Right ventricle myocardium superior (tissue), 1 donor: ENCODE measurements at places on chromosomes 3 and 15.

DNA sequence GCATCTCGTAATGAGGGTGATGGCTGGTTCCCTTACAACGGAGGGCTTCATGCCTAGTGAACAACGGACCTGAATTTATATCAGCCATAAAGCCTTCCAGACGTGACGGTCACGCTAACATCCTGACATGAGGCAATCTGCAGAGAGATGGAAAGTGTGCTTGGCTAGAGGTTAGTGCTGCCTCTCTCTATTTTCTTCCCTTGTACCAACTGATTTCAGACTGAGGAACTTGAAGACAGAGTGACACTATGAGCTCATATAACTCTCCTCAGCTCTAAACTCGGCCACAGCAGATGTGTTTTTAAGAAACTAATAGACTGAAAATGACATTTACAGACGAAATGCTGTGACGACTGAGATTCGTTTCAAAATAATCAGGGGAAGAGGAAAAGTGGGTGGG is 122.4 kb downstream of the XXYLT1 start:
- no peak for DNase-seq

GRCh38 chr3:111761309-111761795 is 97.7 kb upstream of the PHLDB2 start:
- DNase-seq, result no peak

GRCh38 chr3:44970926-44971490 is 5.0 kb downstream of the ZDHHC3 start:
- no peak for DNase-seq

DNA sequence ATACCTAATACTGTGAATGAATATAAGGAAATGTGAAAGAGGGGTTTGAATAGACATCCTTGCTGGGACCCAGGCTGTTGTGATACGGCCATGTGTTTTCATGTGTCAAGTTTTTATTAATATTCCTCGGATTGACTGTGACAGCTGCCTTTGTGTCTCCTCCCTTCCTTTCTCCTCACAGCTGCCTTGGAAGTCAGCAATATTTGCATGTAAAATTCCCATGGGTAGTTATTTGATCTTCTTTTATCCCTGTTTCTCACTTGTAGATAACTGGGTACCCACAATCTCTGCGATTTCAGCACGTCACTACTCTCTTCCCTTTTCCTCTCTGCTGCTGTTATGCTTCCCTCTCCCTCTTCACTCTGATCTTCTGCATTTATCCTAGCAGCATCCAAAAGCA is 9.4 kb downstream of the GPR156 start:
- no peak for DNase-seq

GRCh38 chr15:23067416-23067815 is 28.0 kb upstream of the TUBGCP5 start:
- DNase-seq, result no peak

DNA sequence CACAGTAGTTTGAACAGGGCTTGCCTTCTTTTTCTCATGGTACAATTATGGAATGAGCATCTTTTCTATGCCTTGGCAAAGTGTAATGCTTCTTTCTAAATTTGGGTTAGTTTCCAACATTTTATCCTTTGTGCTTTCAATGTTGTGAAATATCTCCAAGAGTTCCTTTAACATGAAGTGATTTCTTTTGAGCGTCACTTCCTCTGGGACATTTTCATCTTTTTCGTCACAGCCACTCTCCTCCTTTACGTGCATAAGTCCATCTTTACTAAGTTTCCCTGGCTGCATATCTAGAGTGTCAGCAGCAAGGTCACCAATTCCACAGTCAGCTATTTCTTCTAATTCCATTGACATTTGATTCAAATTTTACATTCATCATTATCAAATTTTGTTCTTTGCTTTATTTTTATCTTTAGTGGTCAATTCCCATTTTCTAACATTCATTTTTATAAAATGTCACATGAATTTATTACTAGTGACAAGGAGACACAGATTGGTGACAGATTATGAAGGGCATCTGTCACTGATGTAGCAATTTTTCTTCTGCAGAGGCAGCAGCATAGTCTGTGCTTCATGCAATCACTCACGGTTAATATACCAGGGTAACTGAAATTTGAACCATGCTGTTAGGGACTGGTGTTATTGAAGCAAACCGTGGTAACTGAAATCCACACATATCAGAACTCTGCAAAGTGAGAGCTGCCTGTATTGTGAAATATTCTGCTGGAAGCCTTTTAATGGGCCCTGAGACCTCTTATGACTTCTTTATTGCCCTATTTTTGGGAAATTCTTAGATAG is 126.5 kb upstream of the THBS1 start:
- DNase-seq, result no peak

- DNase-seq, result no peak
Observed at GRCh38 chr3:129845956-129846355, 47.6 kb downstream of the TMCC1 start.

GRCh38 chr15:75545064-75545463 is 34.1 kb downstream of the PTPN9 start:
- no peak for DNase-seq

DNA sequence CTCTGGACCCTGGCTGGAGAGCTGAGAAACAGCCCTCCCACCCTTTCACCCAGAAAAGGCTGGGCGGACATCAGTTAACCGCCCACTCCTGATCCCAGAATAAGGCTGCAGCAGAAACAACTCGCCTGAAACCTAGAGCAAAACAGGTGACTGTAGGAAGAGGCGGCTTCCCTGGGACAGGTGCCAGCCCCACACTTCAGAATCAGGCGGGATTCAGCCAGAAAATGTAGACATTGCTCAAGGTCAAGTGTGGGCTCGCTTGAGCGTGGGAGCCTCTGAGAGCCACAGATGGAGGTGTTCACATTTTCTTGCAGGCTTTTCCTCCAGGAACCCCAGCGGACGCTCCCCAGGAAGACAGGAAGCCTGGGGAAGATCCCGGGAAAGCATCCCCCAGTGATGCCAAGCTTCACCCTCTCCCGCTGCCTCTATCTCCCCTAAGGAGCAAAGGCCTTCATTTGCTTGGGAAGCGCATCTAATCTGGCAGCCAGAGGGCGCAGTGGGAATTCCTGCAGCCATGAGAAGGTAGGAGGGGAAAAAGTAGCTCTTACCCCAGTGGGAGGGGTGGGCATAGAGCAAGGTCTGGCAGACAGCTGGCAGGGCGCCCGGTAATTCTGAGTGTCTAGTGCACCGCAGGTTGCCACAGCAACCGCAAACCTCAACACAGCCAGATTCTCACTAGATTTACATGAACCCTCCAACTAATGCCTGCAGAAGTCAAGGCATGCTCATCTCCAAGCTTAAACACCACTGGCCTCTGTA is 77.7 kb downstream of the OCA2 start:
- no peak for DNase-seq

GRCh38 chr15:36495456-36495991 is 83.9 kb upstream of the CDIN1 start:
- no peak for DNase-seq

GRCh38 chr3:30320392-30320791 is 286.0 kb upstream of the TGFBR2 start:
- DNase-seq, result no peak

DNA sequence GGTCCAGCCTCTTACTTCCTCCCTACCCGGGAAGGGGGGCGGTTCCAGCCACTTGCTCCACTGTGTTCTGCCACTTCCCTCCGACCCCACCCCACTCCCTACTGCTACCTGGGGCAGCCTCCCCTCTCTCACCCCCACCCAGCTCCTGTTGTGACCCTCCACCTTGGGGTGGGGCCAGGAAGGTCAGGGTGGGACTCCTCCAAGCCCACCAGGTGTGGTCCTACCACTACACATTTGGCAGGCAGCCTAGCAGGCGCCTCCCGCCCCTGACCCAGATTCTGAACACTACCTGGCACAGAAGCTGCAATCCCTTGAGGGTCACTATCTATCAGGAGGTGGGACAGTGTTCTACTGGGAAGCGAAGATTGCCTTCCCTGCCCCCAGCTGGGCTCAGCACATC is 13.7 kb upstream of the RAF1 start:
- no peak for DNase-seq

DNA sequence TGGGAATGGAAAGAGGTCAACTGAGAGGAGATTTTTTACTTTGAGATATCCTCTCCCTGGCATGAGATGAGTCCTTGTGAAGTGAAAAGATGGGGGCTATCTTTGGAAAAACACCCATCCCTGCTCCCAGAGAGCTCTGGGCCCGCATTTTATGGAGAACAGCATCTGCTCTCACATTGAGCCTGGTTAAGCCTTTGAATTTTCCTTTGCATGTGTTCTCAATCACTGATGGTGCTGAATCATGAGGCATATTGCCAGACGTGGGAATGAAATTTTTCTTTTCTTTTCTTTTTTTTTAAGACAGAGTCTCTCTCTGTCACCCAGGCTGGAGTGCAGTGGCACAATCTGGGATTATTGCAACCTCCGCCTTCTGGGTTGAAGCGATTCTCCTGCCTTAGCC is 24.4 kb downstream of the TMEM45A start:
- DNase-seq, result no peak

DNA sequence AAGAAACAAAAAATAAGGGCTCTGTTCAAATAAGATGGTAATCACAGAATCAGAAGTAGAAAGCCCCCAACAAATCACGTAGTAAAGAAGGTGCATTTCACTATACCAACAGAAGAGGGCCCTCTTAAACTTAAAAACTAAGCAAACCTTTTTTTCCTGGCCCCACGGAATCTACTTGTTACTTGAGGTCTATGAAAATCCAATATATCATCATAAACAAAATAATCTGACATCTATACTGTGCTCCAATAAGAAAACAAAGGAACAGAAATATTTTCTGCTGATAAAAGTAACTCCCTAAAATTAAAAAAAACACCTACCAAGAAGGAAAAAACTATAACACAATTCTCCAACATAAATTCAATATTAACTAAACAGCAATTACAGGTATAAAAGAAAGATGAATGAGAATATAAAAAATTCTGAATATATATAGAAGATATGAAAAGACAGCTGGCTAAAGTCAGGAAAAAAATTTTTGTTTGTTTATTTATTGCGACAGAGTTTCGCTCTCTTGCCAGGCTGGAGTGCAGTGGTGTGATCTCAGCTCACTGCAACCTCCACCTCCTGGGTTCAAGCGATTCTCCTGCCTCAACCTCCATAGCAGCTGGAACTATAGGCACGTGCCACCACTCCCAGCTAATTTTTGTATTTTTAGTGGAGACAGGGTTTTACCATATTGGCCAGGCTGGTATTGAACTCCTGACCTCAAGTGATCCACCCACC is 81.8 kb downstream of the CLASP2 start:
- no peak for DNase-seq

DNA sequence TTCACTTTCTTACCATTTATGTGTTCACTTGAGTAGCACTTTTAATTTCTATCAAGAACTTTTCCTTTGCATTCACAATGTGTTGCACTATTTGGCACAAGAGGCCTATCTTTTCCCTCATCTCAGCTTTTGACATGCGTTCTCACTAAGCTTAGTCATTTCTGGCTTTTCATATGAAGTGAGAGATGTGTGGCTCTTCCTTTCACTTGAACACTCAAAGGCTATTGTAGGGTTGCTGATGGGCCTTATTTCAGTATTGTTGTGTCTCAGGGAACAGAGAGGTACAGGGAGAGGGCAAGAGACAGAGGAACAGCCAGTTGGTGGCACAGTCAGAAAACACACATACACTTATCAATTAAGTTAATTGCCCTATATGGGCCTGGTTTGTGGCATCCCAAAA is 127.4 kb upstream of the MLF1 start:
- DNase-seq, result no peak

GRCh38 chr3:51371943-51372557 is 13.0 kb upstream of the MANF start:
- no peak for DNase-seq

DNA sequence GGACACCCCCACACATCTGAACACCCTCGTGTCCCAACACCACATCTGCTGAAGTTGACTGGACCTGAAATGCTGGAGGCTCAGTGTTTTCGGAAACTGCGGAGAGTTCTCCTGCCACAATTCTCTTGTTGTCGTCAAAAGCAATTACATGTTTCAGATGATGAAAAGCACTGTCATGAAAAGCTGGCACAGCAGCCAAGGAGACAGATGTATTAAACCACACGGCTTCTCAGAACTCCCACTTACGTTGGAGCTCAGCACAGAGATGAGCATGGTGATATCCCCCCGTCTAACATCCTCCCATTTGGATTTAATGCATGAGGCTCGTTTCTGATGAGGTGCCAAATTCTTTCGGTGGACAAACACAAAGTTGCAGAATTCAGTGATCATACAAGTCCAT is 180.1 kb downstream of the RORA start:
- DNase-seq, result no peak

GRCh38 chr15:78102741-78103140 is 10.4 kb downstream of the SH2D7 start:
- no peak for DNase-seq

GRCh38 chr15:58424722-58425121 is 7.1 kb upstream of the LIPC start:
- no peak for DNase-seq

GRCh38 chr15:43370310-43370974 is 401 bp downstream of the ZSCAN29 start:
- peak; percentile 56 for DNase-seq

GRCh38 chr3:165194511-165195240 is 1.5 kb downstream of the SLITRK3 start:
- no peak for DNase-seq

DNA sequence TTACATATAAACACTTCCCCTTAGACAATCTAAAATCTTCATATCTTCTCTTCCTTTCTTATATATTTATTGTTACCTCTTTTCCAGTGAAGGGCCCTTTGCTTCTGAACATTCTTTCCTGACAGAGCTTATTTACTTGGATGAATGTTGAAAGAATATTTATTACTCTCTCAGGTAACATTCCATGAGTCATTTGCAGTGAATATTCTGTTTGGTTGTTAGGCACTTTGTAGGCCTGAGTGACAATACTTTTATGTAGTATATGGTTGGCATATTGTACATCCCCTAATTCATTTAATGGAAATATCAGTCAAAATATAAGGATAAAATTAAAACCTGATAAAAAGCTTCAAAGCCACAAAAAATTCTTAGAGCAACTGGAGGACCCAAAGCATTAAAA is 260.9 kb upstream of the KCNMB2 start:
- DNase-seq, result no peak

GRCh38 chr3:110324171-110324705 is 747.4 kb upstream of the NECTIN3 start:
- no peak for DNase-seq

DNA sequence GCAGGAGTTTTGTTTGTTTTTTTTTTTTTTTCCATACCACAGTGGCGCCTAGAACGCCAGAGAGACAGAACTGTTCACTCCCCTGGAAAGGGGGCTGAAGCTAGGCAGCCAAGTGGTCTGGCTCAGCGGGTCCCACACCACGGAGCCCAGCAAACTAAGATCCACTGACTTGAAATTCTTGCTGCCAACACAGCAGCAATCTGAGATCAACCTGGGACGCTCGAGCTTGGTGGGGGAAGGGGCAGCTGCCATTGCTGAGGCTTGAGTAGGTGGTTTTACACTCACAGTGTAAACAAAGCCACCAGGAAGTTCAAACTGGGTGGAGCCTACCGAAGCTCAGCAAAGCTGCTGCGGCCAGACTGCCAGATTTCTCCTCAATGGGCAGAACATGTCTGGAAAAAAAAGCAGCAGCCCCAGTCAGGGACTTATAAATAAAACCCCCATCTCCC is 29.8 kb downstream of the SPICE1 start:
- no peak for DNase-seq
